ENCODE measurements at places on chromosomes 6 and 20. TPM values are rescaled to one million over a fixed set of nuclear protein-coding genes. Genes with fewer than 3 reads are reported as not detected.

Gene ISM1
- 0.12 TPM for total RNA-seq

Gene TAF4
- 15.3 TPM for total RNA-seq

Gene SPATA25
- 0.30 TPM for total RNA-seq

Gene ADAM33
- total RNA-seq, result 0.06 TPM
